Activated T-helper 1 cell treated with Interleukin-2 at 50 U/mL for 16 hours (primary cell): ENCODE measurements at places on chromosomes 12 and 14.

DNA sequence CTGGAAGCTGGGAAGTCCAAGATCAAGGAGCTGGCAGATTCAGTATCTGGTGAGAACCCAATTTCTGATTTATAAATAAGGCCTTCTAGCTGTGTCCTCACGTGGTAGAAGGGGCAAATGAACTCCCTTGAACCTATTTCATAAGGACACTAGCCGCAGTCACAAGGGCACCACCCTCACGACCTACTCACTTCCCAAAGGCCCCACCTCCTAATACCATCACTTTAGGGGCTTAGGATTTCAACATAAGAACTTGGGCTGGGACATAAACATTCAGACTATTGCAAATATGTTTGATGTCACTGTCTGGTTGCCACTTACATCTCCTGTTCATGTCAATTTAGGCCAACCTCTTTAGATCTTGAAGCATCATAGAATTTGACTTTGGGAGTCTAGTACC, 10.8 kb upstream of the CNIH1 start:
- no peak for DNase-seq

- DNase-seq = no peak
These were observed 7.2 kb downstream of the EEA1 start for GRCh38 chr12:92921877-92922276.

- no peak for DNase-seq
These were observed 45.5 kb downstream of the ZFP36L1 start for GRCh38 chr14:68747393-68747792.

- no peak for DNase-seq
These were observed 40.7 kb upstream of the TMEM263 start for GRCh38 chr12:106914796-106915634.
